NCI-H187 treated with DMSO at 0.1 percent for 48 hours (cell line): ENCODE measurements at places on chromosomes 16 and 17.

DNA sequence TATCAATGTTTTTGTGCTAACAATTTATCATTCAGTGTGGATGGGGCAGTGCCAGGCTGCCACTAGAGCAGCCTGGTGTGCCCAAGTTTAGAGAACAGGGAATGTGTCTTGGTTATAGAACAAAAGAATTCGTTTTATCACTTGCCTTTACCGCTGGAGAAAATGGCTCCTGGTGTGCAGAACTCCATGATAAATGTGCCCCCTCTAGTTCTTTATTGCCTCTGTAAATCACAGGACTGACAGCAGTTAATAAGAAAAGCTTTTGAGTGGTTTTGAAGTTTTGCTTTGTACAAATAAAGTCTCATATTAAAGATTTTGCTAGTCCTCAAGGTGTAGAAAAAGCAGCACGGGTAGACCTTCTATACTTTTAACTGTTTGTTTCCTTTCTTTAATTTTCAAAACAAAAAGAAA lies 28.2 kb upstream of the PSMD7 start:
- DNase-seq: peak; percentile 4

DNA sequence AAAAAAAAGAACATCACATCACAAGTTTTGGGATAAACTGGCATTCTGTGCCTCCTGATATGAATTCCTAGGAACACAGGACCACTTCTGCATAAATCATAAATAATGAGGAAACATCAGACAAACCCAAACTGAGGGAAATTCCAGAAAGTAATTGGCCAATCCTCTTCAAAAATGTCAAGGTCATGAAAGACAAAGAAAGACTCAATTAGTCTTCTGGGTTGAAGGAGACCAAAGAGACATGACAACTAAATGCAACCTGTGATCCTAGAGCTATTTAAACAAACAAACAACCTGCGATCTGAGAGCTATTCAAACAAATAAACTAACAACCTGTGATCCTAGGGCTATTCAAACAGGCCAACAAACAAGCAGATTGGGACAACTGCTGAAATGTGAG lies 144.3 kb downstream of the VPS53 start:
- no peak for DNase-seq

DNA sequence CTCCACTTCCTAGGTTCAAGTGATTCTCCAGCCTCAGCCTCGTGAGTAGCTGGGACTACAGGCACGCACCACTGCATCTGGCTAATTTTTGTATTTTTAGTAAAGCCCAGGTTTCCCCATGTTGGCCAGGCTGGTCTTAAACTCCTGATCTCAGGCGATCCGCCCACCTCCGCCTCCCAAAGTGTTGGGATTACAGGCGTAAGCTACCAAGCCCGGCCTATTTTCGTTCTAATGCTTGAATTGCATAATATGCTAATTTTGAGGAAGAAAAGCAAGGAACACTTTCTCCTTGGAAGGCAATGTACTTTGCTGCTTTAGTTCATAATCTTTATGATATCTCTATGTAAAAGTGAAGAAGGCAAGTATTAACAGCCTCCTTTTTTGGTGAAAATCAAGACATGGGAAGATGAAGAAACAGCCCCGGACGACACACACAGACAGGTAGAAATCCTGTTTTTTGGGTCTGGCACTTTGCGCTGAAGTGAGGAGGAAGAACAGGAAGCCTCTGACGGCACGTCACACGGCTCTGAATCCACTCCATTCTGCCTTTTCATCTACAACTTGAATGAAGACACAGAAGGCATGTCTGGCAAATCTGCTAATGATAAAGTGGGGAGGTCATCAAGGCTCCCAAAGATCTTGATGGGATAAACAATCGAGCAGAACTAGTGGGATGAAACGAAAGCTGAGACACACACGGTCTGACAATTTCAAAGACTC lies 24.9 kb downstream of the VPS53 start:
- no peak for DNase-seq

DNA sequence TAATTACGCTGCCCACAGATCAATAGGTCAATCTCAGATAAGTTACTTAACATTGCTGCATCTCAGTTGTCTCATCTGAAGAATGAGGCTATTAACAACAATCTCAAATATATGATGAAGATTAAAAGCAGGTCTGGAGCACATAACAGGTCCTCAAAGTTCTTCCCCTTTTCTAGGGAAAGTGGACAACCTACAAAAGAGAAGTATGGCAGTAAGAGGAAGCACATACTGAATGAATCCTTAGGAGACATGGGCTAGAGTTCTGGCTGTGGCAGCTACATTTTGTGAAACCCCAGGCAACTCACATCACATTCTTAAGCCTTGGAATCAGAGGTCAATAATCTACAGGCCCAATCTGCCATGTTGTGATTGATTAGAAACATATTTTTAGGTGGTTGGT lies 180.6 kb downstream of the PCTP start:
- no peak for DNase-seq

GRCh38 chr16:46733319-46733830 lies 14.8 kb downstream of the MYLK3 start:
- DNase-seq: no peak

DNA sequence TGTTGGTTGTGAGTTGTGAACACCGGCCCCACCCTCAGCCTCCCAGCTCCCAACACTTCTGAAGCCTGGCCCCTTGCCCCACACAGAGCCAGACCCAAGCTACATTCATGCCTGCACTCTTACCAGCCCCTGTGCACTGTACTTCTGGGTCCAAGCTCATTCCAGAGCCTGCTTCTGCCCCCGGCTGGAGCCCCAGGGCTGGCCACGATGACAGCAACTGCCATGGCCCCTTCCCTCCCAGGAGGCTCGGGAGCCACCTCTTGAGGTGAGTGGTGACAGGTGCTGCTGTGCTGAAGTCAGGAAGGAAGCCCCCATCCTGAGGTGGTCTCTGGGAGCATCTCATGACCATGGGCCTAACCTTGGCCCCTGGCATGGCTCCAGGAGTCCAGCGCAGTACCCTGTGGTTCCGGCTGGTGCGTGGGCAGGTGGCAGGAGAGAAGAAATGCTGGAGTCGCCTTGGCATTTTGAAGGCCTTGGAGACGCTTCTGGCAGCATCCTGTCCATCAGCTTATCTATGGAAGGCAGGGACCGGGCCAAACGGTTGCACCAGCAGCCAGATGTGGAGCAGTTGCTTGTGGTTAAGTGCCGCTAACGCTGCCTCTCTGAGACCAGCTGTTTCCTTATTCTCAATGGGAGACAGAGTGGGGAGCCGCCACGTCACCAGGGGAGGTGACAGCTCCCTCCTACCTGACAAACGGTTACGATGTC lies 3.9 kb upstream of the CDT1 start:
- no peak for DNase-seq

GRCh38 chr16:54936201-54936978 lies 5.7 kb downstream of the IRX5 start:
- DNase-seq: no peak

DNA sequence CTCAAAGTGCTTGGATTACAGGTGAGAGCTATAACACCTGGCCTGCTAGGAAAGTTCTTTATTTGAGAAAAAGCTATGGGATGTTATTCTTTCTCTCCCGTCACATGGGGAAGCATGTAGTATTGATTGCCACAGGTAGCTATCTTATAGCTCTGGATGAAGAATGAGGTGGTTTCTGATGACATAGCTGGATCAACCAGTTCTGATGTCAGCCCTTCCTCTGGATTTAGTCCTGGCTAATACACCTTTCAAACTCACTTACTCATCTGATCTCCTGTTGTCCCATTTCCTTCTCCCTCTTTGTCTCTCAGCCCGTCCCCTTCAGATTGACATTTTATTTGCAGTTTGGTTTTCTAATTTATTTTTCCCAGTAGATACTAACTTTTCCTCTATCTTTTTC lies 14.1 kb upstream of the PPM1D start:
- DNase-seq: no peak

GRCh38 chr16:27417047-27417671 lies 15.2 kb downstream of the IL21R start:
- DNase-seq: no peak

DNA sequence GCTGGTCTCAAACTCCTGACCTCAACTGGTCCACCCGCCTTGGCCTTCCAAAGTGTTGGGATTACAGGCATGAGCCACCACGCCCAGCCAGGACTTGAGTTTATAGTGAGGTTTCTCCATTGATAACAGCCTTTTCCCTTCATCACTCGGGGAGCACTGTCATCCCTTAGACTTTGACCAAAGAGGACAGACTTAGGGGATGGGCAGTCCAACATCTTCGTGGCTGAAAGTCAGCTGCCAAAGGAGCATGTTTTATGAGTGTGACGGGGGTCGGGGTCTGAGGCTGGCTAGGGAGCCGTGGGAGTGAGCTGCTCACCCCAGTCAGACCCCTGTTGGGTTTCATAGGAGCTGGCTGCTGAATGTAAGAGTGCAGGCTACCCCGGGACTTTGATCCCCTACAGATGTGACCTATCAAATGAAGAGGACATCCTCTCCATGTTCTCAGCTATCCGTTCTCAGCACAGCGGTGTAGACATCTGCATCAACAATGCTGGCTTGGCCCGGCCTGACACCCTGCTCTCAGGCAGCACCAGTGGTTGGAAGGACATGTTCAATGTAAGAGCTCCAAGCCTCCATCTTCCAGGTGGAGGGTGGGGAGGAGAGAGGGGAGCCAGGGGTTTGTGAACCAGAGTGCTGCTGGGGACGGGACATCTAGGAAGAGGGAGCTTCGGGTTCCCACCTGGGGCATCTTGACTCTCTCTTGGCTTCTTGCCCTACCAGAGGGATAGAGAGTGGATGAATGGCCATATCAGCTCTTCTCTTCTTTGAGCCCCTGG lies 3.1 kb downstream of the DHRS11 start:
- DNase-seq: no peak

DNA sequence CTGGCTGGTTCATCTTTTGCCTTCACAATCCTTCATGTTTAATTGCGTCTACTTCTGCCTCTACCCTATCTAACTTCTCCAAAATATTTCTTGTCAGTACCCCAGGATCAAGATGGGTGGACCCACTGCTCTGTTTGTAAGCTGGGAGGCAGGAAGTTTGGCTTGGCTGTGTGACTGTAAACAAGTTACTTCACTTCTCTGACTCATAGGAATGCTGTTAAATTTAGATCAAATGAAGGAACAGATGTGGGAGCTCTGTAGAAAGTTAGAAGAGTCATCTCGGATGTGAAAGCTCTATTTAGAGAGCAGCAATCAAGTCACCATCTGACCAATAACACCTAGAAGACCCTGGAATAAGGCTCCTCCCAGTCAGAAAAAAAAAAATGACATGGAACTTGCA lies 55.2 kb upstream of the MRTFB start:
- no peak for DNase-seq

DNA sequence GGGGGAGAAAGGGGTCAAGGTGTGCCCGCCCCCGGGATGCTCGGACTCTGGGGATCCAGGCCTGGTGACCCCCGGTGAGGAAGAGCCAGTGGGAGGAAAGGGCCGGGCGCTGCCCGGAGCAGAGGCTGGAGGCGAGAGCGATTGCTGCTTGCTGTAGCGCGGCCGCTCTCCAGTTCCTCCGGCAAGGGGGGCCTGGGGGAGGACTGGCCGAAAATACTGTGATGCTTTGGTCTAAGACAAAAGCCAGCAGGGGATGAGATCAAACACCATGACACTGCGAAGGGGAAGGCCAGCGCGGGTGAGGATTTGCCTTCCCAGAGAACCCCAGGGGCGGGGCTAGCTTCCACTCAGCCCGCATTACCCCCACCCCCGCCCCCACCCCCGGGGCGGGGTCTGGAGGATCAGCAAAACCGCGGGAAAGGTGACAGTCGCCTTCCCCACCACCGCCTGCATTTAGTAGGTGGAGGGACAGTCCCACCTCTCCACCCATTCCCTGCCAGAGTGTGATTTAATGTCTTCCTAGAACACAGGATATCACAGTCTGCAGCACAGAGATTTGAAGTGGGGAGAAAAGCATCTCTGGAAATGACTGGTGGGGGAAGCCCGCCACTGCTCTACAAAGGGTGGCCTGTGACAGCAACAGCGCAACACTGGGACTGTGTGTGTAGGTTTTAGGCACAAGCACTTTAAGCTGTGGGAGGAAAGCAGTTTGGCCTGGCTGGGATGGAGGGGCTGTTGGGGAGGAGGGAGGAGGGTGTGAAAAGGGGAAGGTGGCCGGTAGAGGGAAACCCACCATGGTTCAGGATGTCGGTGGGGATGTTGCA lies 25.7 kb downstream of the MRC2 start:
- DNase-seq: peak; percentile 65

GRCh38 chr17:5422505-5422904 lies 2.5 kb downstream of the RPAIN start:
- no peak for DNase-seq

DNA sequence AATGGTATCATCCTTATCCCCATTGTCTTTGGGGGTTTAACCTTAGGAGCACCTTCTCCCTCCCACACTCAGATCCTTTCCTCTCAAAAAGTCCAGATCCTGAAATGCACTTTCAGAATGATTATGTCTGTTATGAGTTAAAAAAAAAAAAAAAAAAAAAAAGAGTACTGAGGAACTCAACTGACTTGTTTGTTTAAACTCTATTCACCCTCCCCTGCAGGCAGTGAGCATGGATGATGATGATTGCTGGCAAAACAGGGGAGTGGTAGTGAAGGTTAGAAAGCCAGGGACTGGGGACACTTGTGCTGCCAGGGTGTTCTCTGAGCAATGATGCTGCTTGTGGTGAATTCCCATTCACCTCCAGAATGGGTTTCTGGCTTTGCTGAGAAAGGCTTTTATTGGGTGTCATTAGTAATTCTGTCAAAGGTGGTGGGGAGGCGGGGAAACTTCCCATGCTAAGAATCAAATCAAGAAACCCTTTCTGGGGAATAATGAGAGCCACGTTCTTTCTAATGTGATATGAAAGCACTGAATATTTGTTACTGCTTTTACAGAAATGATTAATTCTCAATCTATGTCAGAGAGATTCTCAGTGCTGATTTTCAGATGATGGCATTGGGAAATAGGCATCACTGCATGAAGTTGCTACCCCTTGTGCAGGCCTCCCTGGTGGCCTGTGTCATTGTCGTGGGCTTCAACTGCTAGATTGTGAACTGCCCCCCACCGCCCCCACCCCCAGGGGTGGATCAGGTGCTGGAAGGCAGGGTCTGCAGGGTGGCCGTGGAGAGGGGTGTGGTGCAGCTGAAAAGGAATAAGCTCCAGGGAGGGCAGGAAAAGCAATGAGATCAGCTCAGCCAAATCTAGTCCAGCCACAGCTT lies 14.1 kb downstream of the CCL4 start:
- no peak for DNase-seq
